Renal cortex interstitium (tissue), 15 donors: ENCODE measurements at places on chromosomes 3 and 15. TPM values are rescaled to one million over a fixed set of nuclear protein-coding genes. Genes with fewer than 3 reads are reported as not detected.

- no peak for DNase-seq
Observed at GRCh38 chr15:98953000-98953787, 54.4 kb downstream of the PGPEP1L start.

DNA sequence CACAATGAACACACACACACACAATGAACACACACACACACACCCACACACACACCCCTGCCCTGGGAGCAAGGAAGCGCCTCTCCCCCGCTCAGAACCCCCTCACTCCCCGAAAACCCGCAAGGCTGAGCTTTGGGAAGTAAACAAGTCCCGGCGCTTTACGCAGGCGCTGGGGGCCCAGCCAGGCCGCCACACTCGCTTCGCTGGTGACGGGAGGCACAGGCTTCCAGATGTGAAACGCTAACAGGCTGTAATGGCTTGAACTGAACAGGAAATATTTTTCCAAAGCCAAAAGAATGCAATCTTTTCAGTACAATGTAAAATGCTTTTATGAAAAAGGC, 122.7 kb upstream of the IGF1R start:
- no peak for DNase-seq

- no peak for DNase-seq
Observed at GRCh38 chr3:101941318-101942040, 92.2 kb downstream of the NFKBIZ start.

DNA sequence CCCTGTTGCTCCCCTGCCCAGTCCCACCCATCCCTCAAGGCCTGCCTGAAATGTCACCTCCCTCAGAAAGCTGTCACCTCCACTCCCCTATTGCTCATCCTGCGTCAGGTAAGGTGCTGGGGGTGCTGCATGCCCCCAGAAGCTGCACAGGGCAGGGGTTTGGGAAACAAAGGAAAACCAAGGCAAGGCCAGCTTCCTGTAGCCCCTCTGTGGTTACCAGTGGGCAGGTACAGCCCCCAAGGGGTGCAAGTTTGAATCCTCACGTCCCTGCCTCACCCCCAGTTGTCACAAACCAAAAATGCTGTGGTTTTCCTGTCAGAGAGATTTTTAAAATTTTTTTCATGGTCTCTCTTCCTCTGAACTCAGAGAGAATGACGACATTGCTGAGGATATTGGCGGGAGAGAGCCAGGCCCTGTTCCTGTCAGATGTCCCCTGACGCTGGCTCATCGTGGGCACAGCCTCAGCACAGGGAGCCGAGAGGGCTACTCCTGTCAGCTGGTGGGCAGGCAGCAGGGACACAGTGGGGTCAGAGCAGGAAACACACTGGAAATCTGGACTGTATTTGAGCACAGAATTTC, 27.0 kb downstream of the PSTPIP1 start:
- no peak for DNase-seq

DNA sequence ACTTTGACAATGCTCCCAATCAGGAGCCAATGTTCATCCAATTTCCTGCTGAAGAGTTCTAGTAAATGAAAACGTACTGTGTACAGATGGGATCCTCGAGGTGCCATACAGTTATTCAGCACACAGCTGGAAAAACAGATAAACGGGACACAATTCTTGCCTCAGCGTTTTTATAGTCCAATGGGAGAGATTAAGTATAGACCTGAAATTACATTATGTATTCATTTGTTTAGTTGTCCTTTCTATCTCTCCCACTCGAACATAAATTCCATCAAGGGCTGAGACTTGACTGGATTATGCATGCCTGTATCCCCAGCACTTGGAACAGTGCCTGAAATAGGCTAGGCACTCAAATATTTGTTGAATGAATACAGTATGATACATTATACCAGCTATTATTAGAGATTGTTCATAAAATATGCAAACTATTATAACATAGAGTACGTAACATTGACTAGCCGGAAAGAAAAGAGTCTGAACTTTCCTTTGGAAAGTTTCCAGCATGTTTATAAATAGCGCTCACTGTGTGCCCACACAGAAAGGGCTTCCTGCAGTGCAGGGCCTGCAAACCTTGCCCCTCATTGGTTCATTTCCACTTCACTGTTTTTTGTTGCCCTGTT, 27.4 kb upstream of the SNTN start:
- DNase-seq: peak; percentile 9

DNA sequence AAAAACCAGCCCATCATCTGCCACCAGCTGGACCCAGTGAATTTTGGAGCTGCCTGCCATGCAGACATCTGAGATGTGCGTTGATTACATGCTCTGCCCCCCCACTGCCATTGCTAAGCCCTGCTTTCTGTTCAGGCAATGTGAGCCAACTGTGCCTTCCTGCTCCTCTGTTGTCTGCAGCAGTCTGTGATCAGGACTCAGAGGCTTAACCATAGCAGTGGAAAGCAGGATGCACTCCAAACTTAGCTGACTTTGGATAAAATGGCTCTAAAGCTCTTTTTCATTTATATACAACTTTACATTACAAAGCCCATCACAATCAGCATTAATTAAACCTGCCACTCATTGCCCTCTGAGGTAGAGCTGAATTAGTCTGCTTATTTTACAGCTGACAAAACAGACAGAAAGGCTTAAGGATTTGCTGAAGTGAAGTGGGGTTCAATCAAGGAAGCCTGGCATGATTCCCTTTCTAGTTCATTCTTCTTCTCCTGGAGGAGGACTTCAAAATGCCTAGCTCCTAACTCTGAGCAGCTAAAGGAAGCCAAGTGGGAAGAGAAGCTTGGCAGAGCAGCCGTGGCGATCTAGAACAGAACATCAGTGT, 15.7 kb upstream of the RPS27L start:
- DNase-seq: no peak

- no peak for DNase-seq
Observed at GRCh38 chr3:37262816-37263393, 88.5 kb upstream of the LRRFIP2 start.

GRCh38 chr15:69940441-69941300, 157.0 kb downstream of the TLE3 start:
- no peak for DNase-seq

DNA sequence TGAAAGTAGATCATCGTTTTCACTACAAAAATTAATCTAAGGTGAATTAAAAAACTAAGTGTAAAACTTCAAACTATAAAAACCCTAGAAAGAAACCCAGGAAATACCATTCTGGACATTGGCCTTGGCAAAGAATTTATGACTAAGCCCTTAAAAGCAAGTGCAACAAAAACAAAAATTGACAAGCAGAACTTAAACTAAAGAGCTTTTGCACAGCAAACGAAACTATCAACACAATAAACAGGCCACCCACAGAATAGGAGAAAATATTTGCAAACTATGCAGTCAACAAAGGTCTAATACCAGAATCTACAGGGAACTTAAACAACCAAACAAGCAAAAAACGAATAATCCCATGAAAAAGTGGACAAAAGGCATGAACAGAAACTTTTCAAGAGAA, 302.0 kb downstream of the CHST2 start:
- DNase-seq: no peak

- no peak for DNase-seq
Observed at GRCh38 chr3:12553921-12554391, 2.9 kb upstream of the MKRN2 start.

GRCh38 chr15:82647835-82648256, 683 bp upstream of the CPEB1 start:
- no peak for DNase-seq

GRCh38 chr15:45021348-45021747, 1.6 kb upstream of the SORD start:
- no peak for DNase-seq

DNA sequence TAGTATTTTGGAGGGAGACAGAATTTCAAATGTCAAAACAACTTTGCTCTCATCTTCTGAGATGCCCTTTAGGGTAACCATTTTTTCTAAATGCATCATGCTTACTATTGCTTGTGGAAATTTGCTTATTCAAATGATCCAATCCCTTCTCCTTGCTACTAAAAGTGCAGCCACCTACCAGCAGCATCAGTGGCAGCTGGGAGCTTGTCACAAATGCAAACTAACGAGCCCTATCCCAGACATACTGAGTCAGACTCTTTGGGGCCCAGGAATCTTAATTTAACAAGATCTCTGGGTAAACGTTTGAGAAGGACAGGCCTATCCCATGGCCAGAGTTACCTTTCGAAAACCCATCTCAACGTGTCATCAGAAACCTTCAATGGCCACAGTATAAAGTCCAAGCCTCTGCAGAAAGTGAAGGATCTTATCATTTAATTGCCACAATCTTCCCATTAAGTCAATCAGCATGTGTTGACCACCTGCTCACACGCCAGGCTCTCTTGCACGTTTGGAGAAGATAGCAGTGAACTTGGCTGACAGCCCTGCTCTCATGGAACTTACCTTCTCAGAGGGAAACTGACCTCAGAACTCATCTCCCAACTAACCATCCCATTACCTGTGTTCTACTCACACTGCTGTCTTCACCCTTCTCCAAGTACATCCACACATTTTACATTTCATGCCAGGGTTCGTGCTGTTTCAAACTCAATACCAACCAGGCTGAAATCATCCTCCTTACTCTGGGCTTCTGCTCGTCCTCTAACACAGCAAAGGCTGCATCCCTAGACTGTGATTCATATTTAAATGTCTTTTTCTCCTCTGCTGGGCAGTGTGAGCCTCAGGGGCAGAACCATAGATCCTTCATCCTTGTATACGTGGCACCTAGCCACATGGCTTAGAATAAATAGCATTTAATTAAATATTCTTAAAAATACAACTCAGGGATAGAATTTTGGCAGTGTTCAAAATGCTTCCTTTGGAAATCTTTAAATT, 24.8 kb upstream of the VGLL4 start:
- no peak for DNase-seq

DNA sequence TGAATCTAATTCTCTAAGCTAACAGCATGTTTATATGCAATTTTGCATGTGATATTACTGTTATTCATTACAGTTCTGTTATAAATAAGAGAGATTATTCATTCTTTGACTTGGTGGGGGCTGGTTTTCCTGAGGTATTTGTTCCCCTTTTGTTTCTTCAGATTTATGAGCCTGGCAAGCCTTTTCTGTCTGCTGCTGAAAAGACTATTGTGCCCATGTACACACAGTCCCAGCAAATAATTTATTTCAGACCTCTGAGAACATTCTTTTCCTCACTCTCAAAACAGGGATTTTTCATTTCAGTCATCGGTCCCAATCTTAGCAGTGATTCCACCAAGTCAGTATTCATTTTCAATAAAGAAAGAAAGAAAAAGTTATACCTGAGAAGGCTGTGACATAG, 716.8 kb downstream of the NSUN3 start:
- no peak for DNase-seq

- no peak for DNase-seq
Observed at GRCh38 chr15:59172289-59172901, 34.2 kb upstream of the LDHAL6B start.

GRCh38 chr3:6396631-6397030, 464.3 kb upstream of the GRM7 start:
- no peak for DNase-seq

- DNase-seq: no peak
Observed at GRCh38 chr15:91469632-91470567, 369.8 kb downstream of the SV2B start.

GRCh38 chr3:85360742-85361387, 402.1 kb downstream of the CADM2 start:
- peak; percentile 13 for DNase-seq

The GRM7 gene
- polyA plus RNA-seq: 2.0 TPM

The MYZAP gene
- polyA plus RNA-seq: 5.7 TPM

The LCMT2 gene
- polyA plus RNA-seq: 10.7 TPM

The PTH1R gene
- polyA plus RNA-seq: 227 TPM

The CIDEC gene
- polyA plus RNA-seq: 0.13 TPM
